ENCODE measurements at places on chromosomes 4 and X.

- H3K4me3 ChIP-seq: no peak overlapping the region
- no peaks in the 10 kb centered on the region for H3K36me3 ChIP-seq
- DNase-seq: no peak
- H3K27ac ChIP-seq: no peak overlapping the region
- no peaks in the 10 kb centered on the region for H3K4me1 ChIP-seq
- 0 out of 2 replicates have a peak, but pooled peaks cover 3% of the 10 kb centered on the region for H3K27me3 ChIP-seq
Observed at GRCh38 chr4:16868674-16869073, 29.8 kb downstream of the LDB2 start.

GRCh38 chr4:147651563-147651962, 32.4 kb downstream of the PRMT9 start:
- H3K36me3 ChIP-seq: peaks cover 31% of the 10 kb centered on the region
- no peak for DNase-seq
- H3K4me3 ChIP-seq: no peak overlapping the region
- no peaks in the 10 kb centered on the region for H3K27me3 ChIP-seq

- H3K4me1 ChIP-seq: no peaks in the 10 kb centered on the region
- no peak for DNase-seq
- no peaks in the 10 kb centered on the region for H3K27me3 ChIP-seq
- no peak overlapping the region for H3K27ac ChIP-seq
- H3K4me3 ChIP-seq: no peak overlapping the region
- no peaks in the 10 kb centered on the region for H3K36me3 ChIP-seq
Observed at GRCh38 chr4:24274381-24274941, 309.9 kb downstream of the DHX15 start.

- no peaks in the 10 kb centered on the region for H3K27me3 ChIP-seq
- no peak overlapping the region for H3K4me3 ChIP-seq
Observed at GRCh38 chrX:106144755-106145639, 23.1 kb upstream of the PWWP3B start.

- H3K27ac ChIP-seq: no peak overlapping the region
- no peaks in the 10 kb centered on the region for H3K27me3 ChIP-seq
- H3K36me3 ChIP-seq: no peaks in the 10 kb centered on the region
- no peak overlapping the region for H3K4me3 ChIP-seq
- no peaks in the 10 kb centered on the region for H3K4me1 ChIP-seq
- no peak for DNase-seq
Observed at GRCh38 chr4:20678400-20678799, 21.9 kb upstream of the PACRGL start.

DNA sequence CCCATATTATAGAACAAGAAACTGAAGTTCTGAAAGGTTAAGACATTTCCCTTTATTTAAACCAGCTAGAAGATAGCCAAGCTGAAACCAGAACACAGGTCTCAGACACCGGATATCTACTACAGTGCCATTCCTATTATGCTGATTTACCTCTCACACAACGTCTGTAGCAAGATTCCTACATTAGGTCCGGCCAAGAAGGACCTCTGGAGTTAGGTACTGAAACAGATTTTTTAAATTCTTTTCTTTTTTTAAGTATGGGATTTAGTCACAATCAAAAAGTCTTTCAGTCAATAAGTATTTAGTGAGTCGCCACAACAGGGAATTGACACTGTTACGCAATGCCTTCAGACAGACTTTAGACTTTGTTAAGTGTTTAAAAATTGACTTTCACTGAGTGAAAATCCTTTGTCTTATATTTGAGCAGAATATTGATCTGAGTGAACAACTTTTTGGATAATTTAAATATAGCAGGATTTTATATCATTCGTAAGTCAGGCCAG, 26.5 kb upstream of the SPANXN4 start:
- no peaks in the 10 kb centered on the region for H3K36me3 ChIP-seq
- H3K4me3 ChIP-seq: no peak overlapping the region
- DNase-seq: no peak
- H3K4me1 ChIP-seq: no peaks in the 10 kb centered on the region
- no peak overlapping the region for H3K27ac ChIP-seq

DNA sequence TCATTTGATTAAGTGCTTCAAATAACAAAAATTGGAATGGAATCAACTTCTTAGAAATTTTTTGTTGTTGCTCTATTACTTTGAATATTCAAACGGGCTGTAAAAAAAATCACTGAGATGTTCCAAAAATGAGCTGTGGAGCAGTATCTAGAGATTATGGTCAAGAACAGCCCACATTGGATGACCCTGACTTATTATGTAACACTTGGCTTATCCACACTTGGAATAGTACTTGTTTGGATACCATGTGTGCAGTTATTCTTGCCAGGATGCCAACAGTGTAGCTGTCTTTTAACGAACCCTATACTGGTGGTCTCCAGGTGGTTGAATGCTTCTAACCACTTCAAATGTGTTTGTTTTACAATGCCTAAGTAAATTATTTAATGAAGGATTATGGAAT, 64.9 kb upstream of the CAMK2D start:
- no peak for DNase-seq
- no peaks in the 10 kb centered on the region for H3K36me3 ChIP-seq
- no peak overlapping the region for H3K27ac ChIP-seq
- H3K4me3 ChIP-seq: no peak overlapping the region
- H3K4me1 ChIP-seq: no peaks in the 10 kb centered on the region

DNA sequence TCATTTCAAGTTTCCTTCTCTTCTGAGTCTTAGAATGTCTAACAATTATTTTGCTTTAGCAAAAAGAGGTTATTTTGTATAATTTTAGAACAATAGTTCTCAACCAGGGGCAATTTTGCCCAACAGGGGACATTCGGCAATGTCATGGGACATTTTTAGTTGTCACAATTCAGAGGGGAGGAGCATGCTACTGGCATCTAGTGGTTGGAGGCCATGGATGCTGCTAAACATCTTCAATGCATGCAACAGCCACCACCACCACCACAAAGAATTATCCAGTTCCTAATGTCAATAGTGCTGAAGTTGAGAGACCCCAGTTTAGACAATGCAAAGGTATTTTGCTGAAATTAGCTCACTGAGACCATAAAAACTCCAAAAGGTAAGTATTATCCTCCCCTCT, 122.5 kb downstream of the ARHGAP6 start:
- no peak overlapping the region for H3K27ac ChIP-seq
- peak; percentile 68 for DNase-seq
- no peak overlapping the region for H3K4me3 ChIP-seq
- 0 out of 2 replicates have a peak, but pooled peaks cover 3% of the 10 kb centered on the region for H3K4me1 ChIP-seq

- no peaks in the 10 kb centered on the region for H3K4me1 ChIP-seq
- no peaks in the 10 kb centered on the region for H3K36me3 ChIP-seq
- no peaks in the 10 kb centered on the region for H3K27me3 ChIP-seq
- no peak for DNase-seq
Observed at GRCh38 chr4:47219586-47219985, 188.2 kb downstream of the GABRB1 start.

GRCh38 chrX:115913575-115913974, 257.0 kb upstream of the AGTR2 start:
- peaks cover 34% of the 10 kb centered on the region for H3K4me1 ChIP-seq
- H3K27me3 ChIP-seq: no peaks in the 10 kb centered on the region
- H3K27ac ChIP-seq: peak overlapping the region; percentile 95
- DNase-seq: peak; percentile 61
- H3K36me3 ChIP-seq: no peaks in the 10 kb centered on the region

DNA sequence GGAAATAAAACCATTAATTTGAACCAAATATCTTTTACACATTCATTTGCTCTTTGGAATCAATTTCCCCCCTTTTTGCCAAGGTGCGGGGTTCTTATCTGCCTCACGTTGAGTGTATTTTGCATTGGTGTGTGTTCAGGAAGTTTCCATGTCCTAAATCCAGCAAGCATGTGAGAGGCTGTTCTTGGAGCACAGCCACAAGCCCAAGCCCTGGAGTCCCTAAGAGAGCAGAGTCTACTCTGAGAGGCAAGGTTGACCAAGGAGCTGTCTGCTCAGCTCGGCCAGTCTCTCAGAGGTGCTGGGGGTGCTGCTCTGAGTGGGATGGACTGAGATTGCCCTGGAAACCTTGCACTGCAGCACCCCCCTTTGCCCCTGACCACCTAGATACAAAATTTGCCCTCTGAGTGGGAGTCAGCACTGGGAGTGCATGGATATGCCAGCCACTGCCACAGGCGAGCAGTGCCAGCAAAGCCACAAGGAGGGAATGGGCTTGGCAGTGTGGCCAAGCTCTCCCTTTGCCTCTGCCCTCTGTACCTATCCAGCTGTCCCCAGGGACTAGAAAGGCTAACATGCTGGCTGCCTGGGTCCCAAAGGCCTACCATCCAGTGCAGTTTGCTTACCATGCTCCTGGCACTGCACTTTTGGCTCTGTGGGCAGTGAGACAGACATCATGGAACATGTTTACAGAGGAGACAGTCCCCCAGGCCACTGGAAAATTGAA, 20.5 kb upstream of the FAM193A start:
- no peaks in the 10 kb centered on the region for H3K4me1 ChIP-seq
- H3K27ac ChIP-seq: no peak overlapping the region
- peaks cover 26% of the 10 kb centered on the region for H3K36me3 ChIP-seq
- H3K4me3 ChIP-seq: no peak overlapping the region
- H3K27me3 ChIP-seq: no peaks in the 10 kb centered on the region

DNA sequence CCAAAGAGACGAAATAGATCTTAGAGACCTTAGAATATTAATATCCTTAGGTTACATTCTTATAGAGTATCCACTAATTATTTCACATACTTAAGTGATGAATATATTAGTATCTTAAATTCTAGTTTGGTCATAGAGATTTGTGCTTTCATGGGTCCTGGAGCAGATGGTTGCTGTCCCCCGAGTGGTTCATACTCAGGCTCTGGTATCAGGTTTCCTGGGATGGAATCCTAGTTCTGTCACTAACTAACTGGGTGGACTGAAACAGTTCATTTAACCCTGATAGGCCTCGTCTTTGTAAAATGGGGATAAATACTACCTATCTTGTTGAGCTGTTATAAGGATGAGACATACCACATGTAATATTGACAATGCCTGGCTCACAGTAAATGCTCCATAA, 264.6 kb downstream of the TENM3 start:
- no peaks in the 10 kb centered on the region for H3K4me1 ChIP-seq
- DNase-seq: no peak
- no peak overlapping the region for H3K27ac ChIP-seq
- H3K4me3 ChIP-seq: no peak overlapping the region
- no peaks in the 10 kb centered on the region for H3K27me3 ChIP-seq

DNA sequence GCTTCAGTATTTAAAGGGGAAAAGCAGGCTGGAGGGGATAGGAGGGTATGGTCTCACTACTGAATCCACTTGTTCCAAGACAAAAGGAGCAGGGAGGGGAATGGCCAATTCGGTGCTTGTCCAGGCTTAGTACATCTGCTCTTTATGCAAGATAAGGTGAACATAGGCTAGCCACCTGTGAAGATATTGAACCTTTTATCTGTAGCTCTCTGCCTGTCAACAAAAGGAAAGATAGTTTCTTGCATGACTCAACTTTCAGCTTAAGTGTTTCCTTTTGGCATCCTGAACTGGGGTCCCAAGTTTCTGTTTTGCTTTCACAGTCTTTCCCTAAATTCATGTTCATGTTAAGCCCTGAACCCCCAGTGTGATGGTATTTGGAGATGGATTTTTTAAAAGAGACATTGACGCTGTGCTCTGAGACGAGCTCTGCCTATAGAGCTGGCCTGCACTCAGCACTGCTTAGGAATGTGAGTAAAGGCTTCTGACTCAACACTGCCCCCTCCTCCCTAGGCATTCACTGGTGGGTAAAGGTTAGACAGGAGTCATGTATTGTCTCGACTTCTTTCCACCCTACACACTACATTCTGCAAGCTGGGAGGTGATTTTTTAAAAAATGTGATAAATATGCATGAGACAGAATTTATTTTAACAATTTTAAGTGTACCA, 28.2 kb downstream of the FAM149A start:
- H3K36me3 ChIP-seq: no peaks in the 10 kb centered on the region
- peaks cover 18% of the 10 kb centered on the region for H3K4me1 ChIP-seq
- peak; percentile 44 for DNase-seq
- no peaks in the 10 kb centered on the region for H3K27me3 ChIP-seq

GRCh38 chrX:137896123-137896522, 330.2 kb downstream of the ZIC3 start:
- no peaks in the 10 kb centered on the region for H3K27me3 ChIP-seq
- no peak overlapping the region for H3K4me3 ChIP-seq
- H3K4me1 ChIP-seq: no peaks in the 10 kb centered on the region
- DNase-seq: no peak
- no peak overlapping the region for H3K27ac ChIP-seq

- no peaks in the 10 kb centered on the region for H3K27me3 ChIP-seq
- no peak overlapping the region for H3K4me3 ChIP-seq
- no peaks in the 10 kb centered on the region for H3K36me3 ChIP-seq
- H3K27ac ChIP-seq: no peak overlapping the region
- no peak for DNase-seq
- no peaks in the 10 kb centered on the region for H3K4me1 ChIP-seq
Observed at GRCh38 chr4:163350672-163351071, 7.0 kb downstream of the NPY5R start.

- H3K36me3 ChIP-seq: no peaks in the 10 kb centered on the region
- H3K4me1 ChIP-seq: no peaks in the 10 kb centered on the region
- H3K27ac ChIP-seq: no peak overlapping the region
- no peak for DNase-seq
- H3K27me3 ChIP-seq: no peaks in the 10 kb centered on the region
Observed at GRCh38 chrX:38610849-38611248, 49.5 kb downstream of the TSPAN7 start.

GRCh38 chr4:24515698-24516097, 68.7 kb downstream of the DHX15 start:
- H3K27ac ChIP-seq: no peak overlapping the region
- H3K4me3 ChIP-seq: no peak overlapping the region
- peaks cover 11% of the 10 kb centered on the region for H3K36me3 ChIP-seq
- no peaks in the 10 kb centered on the region for H3K4me1 ChIP-seq
- no peaks in the 10 kb centered on the region for H3K27me3 ChIP-seq
- DNase-seq: no peak

GRCh38 chr4:48073567-48074103, 57.1 kb downstream of the NIPAL1 start:
- peak; percentile 9 for DNase-seq
- H3K4me3 ChIP-seq: no peak overlapping the region

DNA sequence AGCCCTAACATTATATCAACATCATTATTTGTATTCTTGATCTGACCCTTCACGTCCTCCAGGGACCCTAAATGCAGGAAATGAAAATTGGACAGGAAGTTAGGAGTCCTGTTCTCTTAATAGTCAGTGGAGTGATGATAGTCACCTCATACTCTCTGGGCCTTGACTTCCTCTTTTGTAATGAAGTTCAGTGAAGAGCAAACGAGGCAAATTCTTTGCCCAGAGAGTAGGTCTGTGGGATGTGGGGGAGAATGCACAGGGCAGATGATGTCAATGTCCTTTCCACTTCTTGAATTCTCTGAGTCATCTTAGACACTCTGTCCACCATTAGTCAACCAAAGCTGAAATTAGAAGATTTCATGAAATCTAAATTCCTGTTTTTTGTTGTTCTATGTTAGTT, 17.1 kb upstream of the GPRIN3 start:
- no peaks in the 10 kb centered on the region for H3K27me3 ChIP-seq
- H3K4me3 ChIP-seq: 0 out of 2 replicates have a peak overlapping the region, but pooled peaks have one; percentile 8
- H3K36me3 ChIP-seq: no peaks in the 10 kb centered on the region
- peaks cover 29% of the 10 kb centered on the region for H3K4me1 ChIP-seq
- H3K27ac ChIP-seq: peak overlapping the region; percentile 79
- peak; percentile 90 for DNase-seq

GRCh38 chr4:122996350-122996749, 74.0 kb upstream of the NUDT6 start:
- no peak for DNase-seq
- 0 out of 2 replicates have a peak, but pooled peaks cover 3% of the 10 kb centered on the region for H3K36me3 ChIP-seq
- no peaks in the 10 kb centered on the region for H3K27me3 ChIP-seq
- H3K27ac ChIP-seq: no peak overlapping the region
- H3K4me1 ChIP-seq: no peaks in the 10 kb centered on the region
